ENCODE measurements at places on chromosomes 12 and 14.

GRCh38 chr12:16523951-16524331 lies 82.0 kb downstream of the LMO3 start:
- no peak for DNase-seq

GRCh38 chr12:94769047-94769420 lies 118.7 kb upstream of the TMCC3 start:
- DNase-seq: no peak

GRCh38 chr12:24113701-24114100 lies 164.2 kb upstream of the SOX5 start:
- no peak for DNase-seq

DNA sequence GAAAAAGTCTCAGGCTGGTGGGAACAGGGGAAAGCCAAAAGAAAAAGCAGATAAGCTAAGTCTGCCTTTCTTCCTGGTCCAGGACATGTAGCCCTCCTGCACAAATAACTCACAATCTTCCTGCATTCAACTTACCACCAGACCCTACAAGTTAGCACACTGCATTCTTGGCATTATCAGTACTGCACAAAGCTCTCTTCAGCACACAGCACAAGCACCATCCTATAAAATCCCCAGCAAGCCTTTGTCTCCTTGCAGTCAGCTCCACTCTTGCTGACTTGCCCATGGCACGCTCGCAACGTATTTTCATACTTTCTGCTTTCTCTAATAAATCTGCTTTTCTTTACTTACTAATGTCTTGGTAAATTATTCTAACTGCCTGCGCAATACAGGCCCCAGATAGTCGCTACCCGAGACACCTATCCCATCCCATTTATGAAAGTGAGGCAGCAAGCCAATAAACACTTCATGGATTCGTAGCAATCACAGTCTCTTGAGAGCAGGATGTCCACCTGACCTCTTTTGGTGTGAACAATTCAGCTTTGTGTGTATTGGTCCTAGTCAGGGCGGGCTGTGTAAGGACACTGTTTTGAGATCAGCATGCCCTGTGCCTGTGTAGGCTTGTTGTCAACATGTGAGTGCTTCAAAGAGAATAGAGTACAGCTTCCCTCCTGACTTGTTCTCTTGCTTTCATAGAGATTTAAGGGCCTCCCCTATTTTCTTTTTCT lies 49.0 kb downstream of the TMEM117 start:
- DNase-seq: no peak

DNA sequence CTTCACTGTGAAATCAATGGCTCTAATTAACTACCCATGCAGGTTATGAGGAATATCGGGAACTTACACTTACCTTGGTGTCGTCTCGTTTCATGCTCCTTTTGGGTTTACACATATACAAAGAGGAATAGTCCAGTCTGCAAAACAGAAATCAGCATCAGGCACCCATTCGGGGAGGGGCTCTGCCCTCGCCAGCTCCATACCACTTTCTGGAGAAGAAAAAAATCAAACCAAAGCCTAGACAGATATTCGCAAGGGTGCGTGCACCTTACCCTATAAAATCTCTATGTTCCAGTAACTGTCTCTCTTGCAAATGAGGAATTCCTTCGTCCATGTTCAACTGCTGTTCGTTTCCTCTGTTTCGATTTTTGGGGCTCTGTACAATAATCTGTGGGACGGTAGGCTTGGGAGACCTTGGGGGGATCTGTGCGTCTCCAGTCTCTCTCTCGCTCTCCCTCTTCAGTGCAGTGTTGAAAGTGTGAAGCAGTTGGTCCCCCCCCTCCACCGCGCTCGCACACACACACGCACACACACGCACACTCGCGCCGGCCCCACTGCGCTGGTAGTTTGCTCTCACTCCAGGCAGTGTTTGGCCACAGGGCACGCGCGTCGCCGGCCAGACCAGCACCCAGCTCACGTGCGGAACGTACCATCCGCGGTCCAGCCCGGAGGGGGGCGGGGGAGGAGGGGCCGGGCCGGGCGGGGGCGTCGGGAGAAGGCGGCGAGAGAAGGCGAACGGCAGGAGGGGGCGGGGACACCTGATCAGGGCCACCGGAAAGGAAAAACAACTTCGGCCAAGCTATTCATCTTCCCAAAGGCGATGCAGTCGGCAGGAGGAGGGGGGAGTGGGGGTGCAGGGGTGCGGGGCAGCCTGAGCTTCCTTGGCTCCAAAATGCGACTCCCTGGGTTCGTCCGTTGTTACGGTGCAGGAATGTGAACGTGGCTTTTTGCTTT lies at the start of gene BHLHE41:
BHLHE41 (minus strand) TSS at position 592 of the 954 bp plus-strand sequence; CDS start at position 334, 258 bp downstream.
- no peak for DNase-seq

DNA sequence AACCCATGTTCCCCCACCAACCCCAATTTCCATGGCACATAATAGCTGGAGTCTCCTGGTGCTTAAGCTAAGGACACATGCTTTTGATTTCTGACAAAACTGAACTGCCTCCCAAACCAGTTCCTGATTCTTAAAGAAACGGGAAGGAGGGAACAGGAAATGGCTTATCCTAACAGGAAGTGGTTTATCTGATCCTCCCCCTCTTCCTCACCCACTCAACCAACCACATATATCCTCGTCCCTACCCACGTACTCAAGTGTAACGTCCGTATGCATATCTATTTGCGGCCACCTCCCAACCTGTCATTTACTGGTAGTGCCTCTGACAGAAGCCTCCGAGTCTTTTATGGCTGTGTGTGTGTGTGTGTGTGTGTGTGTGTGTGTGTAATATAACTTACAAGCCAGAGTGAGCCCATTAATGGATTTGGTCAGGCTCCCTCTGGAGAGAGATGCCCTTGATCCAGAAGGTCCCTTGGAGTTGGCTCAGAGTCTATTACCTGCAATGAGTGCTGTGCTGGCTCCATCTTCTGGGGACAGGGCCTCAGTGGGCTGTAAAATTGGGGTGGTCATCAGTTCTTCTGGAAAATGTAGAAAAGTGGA lies 7.7 kb downstream of the DAZAP2 start:
- DNase-seq: no peak

DNA sequence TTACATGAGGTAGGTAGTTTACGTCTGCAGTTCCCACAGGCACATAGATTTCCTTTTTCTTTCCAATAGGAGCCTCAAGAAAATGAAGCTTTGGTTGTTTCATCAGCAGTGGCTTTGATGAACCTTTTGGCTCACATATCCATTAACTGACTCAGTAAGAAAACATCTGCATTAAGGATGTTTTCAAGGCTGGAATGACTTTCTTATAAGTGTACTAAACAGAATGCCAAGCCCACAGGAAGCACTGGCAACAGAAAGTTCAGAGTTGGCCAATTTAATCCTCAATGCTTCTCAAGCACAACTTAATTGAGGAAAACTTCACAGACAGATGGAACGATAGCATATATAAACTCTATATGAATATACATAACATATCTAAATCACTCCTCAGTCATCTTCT lies 63.5 kb downstream of the ST8SIA1 start:
- DNase-seq: no peak

GRCh38 chr12:4148418-4149056 lies 125.0 kb upstream of the CCND2 start:
- no peak for DNase-seq

DNA sequence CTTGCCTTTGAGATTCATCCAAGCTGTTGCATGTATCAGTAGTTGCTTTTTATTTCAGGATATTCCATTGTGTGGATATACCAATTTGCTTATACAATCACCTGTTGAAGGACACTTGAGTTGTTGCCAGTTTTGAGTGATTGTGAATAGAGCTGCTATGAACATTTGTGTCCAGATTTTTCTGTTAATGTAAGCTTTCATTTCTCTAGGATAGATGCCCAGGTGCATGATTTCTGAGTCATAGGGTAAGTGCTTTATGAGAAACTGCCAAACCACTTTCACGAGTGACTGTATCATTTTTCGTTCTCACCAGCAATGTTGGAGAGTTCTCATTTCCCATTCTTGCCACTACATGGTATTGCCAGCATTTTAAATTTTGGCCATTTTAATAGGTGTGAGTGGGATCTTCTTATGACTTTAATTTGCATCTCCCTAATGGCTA lies 434.6 kb upstream of the RGS6 start:
- DNase-seq: peak; percentile 82

DNA sequence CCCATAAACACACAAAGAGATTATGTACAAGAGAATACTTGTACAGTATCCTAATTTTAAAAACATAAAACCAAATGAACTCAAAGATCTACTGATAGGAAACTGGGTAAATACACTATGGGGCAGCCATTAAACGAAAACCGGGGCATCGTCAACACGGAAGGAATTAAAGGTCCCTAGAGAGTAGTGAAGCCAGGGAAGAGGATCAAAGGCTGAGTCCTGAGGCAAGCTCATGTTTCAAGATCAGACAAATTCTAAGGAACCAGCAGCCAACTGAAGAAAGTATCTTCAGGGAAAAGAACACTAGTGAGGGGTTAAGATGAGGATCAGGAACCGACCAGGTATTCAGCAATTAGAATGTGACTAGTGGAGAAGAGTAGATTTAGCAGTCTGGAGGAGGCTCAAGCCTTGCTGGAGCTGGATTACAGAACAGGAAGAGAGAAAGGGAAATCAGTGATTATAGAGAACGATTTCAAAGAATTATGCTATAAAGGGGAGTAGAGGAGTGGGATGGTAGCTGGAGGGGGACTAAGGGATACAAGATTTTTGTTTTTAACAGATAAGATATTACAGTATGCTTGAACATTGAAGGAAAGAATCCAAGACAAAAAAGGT lies 23.7 kb downstream of the SEL1L start:
- peak; percentile 2 for DNase-seq

DNA sequence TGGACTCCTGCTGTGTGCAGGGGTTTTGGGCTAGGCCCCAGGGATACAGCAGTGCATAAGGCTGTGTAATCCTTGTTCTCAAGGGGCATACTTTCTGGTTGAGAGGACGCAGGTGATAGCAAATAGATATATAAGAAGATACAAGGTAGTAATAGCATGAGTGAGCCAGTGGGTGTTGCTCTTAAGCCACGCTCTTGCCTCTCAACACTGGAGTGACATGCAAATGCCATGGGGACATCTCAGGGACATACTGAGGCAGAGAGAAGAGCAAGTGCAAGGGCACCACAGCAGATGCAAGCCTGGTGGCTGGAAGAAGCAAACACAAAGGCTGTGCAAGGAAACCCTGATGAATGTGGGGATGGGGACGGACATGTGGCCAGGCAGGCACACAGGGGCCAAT lies 223.3 kb downstream of the CHST11 start:
- DNase-seq: peak; percentile 32

DNA sequence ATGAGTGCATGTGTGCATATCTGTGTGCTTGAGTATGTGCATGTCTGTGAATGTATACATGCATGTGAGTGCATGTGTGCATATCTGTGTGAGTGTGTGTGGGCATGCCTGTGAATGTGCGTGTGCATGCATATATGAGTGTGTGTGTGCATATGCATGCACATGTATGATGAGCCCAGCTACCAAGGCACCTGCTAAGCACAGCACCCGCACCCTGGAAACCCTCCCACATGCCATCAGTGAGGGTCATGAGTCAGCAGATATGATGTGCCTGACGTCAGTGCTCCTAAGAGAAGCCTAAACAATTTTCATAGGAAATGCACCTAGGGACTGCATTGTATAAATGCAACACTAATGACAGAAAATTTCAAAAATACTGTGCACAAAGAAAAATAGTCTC lies 151.1 kb downstream of the KIF26A start:
- no peak for DNase-seq

- no peak for DNase-seq
Measured at GRCh38 chr12:93015871-93016751, 87.0 kb upstream of the EEA1 start.

- no peak for DNase-seq
Measured at GRCh38 chr12:116062698-116063097, 214.8 kb downstream of the MED13L start.

DNA sequence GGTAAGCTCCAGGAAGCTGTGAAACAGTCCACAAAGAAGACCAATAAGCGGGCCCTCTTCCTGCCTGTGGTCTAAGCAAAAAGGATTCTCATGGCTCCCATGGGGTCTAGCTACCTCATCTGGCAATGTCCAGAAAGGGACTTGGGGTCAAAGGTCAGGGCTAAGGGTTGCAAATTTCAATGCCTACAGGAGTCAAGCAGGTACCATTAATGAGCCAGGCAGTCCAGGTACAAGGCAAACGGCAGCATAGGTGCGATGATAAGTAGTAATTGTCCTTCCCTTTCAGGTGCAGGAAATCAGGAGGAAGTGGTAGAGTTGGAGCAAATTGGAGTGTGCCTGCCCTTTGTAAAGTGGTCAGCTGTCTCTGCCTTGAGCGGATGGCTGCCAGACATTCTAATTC lies 6.4 kb upstream of the LACRT start:
- no peak for DNase-seq

DNA sequence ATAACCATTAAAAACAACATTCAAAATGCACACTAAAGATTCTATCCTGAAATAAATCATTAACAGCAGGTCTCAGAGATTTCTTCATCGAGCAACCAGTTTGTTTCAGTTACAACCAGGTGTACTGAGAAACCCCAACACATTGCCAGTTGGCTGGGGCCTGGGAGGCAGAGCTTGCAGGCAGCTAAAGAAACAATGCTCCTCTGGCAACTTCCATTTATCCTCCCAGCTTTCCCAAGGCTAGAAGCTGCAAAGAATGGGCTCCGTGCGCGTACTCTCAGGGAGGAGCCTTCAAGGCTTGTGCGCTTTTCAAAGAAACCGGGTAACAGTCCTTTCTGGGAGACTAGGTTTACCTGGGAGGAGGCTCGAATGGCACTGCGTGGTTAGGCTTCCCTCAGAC lies 181.6 kb downstream of the MSRB3 start:
- no peak for DNase-seq

GRCh38 chr12:33192226-33192625 lies 247.4 kb downstream of the SYT10 start:
- DNase-seq: no peak

GRCh38 chr12:67989184-67989920 lies at the start of gene IFNG-AS1:
Gene IFNG-AS1 (plus strand): TSS chr12:67989447.
- DNase-seq: no peak

DNA sequence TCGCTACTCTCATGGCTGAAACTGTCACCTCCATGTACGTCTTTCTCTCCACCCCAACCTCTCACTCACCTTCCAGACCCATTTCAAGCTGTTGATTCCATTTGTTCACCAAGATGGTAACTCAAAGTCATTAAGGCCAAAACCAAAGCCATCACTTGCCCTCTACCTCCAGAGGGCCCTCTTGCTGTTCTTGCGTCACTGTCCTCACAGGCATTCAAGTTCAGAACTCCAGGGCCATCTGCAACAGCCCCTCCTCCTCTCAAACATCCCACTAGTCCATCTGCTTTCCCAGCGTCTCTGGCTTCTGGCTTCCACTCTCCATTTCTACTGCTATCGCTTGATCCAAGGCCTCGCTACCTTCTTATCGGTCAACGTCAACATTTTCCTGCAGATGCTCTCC lies 74.5 kb downstream of the VWF start:
- DNase-seq: no peak

DNA sequence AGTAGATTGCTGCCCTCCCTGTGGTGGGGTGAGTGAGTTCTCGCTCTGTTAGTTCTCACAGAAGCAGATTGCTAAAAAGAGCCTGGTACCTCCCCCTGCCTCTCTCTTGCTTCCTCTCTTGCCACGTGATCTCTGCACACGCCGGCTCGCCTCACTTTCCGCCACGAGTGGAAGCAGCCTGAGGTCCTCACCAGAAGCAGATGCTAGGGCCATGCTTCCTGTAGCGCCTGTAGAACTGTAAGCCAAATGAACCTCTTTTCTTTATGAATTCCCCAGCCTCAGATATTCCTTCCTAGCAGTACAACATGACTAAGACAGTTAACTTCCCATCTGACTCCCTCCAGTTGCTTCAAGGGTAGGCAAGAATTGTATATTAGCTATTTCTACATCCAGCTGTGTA lies 76.2 kb downstream of the ETV6 start:
- no peak for DNase-seq

All from NCI-H187 treated with DMSO at 0.1 percent for 48 hours (cell line).